CD4-positive, alpha-beta T cell treated with Interleukin-2 at 100 ng/mL for 4 hours (primary cell): ENCODE measurements at places on chromosomes 5 and 9.

DNA sequence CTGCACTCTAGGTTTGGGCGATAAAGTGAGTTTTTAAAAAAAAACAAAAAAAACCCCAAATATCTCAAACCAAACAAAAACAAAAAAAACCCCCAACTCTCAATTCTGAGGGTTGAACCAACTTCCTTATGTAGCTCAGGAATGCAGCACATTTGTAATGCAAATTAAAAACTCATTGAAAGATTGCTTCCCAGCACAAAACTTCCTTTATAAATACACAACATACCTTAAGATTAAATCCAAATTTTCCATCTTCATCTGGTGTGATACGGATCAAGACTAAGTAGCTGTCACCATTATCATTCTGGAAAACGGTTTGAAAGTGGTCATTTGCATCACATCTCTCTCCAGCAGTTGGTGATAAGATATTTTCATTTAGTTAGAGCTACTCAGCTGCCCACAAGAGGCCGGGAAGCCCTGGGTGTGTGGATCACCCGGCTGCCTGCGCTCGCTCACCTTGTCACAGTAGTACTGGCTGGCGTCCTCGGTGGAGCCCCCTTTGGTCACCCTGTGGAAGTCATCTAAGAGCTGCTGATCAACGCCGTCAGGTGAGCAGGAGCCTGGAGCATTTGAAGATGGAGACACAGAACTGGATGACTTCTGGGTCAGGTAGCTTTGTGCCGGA lies 88.2 kb downstream of the PTPN3 start:
- no peak for DNase-seq

GRCh38 chr5:53643445-53643844 lies 83.0 kb downstream of the NDUFS4 start:
- no peak for DNase-seq

DNA sequence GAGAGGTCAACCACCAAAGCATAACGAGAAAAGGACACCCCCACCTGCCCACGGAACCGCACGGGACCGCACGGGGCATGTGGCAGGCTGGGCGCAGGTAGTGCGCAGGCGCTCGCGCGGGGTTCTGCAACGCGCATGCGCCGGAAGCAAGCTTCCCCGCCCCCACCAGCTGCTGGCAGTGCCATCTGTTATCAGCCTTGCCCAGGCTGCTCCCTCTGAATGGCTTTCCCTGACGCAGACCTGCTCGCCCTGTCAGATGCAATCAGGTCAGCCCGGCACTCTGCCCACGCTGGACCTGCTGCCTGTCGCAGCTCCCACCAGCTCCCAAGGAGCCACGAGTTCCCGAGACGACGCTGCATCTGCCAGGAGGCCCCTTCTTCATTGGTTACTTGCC lies 22.8 kb downstream of the PTCH1 start:
- peak; percentile 7 for DNase-seq

DNA sequence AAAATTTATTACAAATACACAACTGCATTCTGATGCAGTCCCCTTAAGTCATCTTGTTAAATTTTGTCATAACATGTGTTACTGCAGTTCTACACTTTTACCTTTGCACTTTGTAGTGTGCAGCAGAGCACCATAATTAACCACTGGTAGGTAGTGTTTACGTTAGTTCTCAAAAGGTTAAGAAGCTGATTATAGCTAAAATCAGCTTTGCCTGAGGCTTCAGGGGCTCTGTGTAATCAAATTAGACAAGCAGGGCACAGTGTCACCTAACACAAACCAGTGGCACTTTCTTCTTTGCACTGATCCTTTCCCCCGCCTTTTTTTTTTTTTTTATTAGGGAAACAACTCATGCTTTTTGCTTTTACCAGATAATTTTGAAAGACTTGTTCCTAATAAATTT lies 26.1 kb downstream of the POU5F2 start:
- no peak for DNase-seq

- DNase-seq, result no peak
Measured at GRCh38 chr9:75653750-75654149, 236.7 kb upstream of the PCSK5 start.

DNA sequence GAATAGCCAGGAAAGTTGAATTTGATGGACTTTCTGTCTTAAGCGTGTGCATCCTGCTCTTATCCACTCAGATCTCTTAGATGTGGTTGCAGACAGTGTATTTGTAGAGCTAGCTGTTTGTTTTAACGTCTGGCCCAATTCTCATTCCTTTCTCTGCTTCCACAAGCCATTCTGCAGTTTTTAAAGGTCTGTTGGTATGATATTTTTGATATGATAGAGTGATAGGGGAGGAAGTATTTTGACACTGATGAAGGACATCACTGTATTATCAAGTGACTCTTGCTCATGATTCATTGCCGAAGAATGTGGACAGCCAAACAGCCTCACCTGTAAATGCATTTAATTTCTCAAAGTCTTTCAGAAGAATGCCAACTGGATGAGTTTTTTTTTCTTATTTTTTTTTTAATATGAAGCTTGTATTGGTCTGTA lies 4.5 kb downstream of the TJP2 start:
- DNase-seq, result no peak

- DNase-seq, result no peak
Measured at GRCh38 chr9:101593345-101593744, 1.4 kb downstream of the PPP3R2 start.
